H9 (cell line): ENCODE measurements at places on chromosomes 6 and 20. TPM values are rescaled to one million over a fixed set of nuclear protein-coding genes. Genes with fewer than 3 reads are reported as not detected.

Gene DNAH8
- not detected in 2 replicates for total RNA-seq

GRCh38 chr6:3623451-3624249 lies 127.9 kb downstream of the PXDC1 start:
- 0 out of 2 replicates have a peak, but pooled peaks cover 4% of the 10 kb centered on the region for H3K36me3 ChIP-seq
- H3K27me3 ChIP-seq: no peaks in the 10 kb centered on the region
- no peak for DNase-seq

DNA sequence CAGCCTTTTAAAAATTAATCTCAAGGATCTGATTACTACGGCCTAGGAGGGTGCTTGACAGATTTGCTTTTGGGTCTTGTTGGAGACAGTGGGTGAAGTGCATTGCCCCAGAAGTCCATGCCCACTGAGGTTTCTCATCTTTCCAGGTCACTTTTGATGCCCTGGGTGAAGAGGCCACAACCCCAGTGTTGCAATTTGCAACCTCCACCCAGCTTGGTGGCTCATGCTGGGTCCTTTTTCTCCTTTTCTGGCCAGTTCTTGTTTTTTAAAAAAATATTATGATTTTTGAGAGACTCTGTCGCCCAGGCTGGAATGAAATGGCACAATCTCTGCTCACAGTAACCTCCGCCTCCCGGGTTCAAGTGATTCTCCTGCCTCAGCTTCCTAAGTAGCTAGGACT lies 9.4 kb downstream of the STX11 start:
- H3K27ac ChIP-seq: no peak overlapping the region
- no peaks in the 10 kb centered on the region for H3K36me3 ChIP-seq
- H3K4me1 ChIP-seq: no peaks in the 10 kb centered on the region; the same call in 1 of the 2 replicates
- no peaks in the 10 kb centered on the region for H3K27me3 ChIP-seq
- no peak overlapping the region for H3K4me3 ChIP-seq
- DNase-seq: no peak

DNA sequence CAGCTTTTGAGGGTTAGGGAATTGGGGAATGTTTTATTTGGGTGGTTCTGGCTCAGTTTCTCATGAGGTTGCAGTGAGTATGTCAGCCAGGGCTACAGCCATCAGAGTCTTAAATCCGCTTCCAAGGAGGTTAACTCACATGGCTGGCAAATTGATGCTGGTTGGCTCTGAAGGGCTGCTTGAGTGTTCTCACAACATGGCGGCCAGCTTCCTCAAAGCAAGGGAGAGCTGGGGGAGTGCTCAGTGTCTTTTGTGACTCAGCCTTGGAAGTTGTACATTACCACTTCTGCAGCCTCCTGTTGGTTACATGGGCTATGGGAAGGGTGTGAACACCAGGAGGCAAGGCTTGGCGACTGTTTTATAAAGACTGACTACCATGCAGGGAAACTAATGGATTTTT lies 17.8 kb upstream of the PPP1R3G start:
- no peak overlapping the region for H3K4me3 ChIP-seq
- H3K36me3 ChIP-seq: 0 out of 2 replicates have a peak, but pooled peaks cover 3% of the 10 kb centered on the region
- no peaks in the 10 kb centered on the region for H3K27me3 ChIP-seq
- no peaks in the 10 kb centered on the region for H3K4me1 ChIP-seq

DNA sequence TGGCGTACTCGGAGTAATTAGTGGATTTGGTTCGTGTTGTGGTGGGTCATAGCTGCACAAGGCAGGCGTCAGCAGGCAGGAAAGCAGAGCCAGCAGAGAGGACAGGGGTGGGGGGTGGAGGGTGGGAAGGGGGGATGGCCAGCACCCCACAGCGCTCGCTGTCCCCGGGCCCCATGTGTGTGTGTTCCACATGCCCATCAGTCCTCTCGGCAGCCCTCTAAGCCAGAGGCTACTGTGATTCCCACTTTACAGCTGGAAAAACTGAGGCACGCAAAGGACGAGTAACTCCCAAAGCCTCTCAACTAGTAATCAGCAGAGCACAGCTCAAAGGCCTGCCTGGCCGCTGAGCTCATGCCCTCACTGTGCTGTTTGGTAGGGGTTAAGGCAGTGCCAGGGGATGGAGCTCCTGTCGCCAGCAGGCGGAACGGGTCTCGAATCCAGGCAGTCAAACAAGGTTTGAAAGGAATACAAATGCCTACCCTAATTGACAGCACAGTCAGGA lies 175.2 kb downstream of the ZDHHC14 start:
- H3K4me1 ChIP-seq: peaks cover 15% of the 10 kb centered on the region
- no peaks in the 10 kb centered on the region for H3K36me3 ChIP-seq
- no peak overlapping the region for H3K27ac ChIP-seq
- no peaks in the 10 kb centered on the region for H3K27me3 ChIP-seq
